ENCODE measurements at places on chromosomes 13 and 19.

- no peak for DNase-seq
Observed at GRCh38 chr13:50891206-50891605, 18.4 kb upstream of the RNASEH2B start.

- DNase-seq = no peak
Observed at GRCh38 chr19:21439201-21439751, 42.3 kb downstream of the ZNF493 start.

- no peak for DNase-seq
Observed at GRCh38 chr19:48598996-48599700, 7.4 kb upstream of the SPACA4 start.

DNA sequence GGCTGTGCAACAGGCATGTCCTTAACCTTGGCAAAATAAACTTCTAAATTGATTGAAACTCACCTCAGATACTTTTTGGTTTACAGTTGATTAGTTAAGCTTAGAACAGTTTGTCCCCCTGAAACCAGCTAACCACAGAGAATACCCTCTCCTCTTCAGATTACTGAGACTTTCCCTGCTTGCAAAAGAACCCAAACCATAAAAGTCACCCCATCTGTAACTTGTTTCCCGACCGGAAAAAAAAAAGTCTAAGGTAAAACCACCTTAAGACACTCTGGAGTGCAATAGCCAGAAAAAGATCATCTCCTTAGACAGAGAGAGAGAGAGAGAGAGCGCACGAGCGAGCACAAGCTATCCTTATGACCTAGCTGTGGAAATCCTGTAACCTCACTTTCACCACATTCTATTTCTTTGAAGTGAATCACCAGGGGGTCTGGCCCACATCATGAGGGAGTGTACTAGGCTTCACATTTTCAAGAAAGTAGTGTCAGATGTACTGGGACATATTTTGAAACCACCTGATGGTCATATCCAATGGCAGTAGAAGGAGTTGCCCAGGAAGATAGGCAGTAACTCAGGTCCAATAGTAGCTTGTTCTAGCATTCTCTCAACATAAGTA lies 11.1 kb upstream of the GTF2F2 start:
- peak; percentile 19 for DNase-seq

DNA sequence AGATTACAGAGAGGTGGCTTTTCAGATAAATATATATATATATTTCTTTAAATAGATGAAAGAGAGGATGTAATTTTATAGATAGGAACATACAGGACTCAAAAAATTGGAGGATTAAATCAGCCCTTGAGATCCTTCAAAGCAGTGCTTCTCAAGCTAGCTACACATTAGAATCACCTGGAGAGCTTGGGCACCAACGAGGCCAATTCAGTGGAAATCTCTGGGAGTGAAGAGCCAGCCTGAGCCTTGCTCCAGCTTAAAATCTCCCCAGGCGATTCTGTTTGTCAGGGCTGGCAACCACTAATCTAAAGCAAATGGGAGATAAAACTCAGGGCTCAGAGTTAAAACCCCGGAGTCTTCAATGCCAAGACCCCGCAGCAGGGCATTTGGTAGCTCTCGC lies 15.0 kb upstream of the CLN5 start:
- DNase-seq = no peak

DNA sequence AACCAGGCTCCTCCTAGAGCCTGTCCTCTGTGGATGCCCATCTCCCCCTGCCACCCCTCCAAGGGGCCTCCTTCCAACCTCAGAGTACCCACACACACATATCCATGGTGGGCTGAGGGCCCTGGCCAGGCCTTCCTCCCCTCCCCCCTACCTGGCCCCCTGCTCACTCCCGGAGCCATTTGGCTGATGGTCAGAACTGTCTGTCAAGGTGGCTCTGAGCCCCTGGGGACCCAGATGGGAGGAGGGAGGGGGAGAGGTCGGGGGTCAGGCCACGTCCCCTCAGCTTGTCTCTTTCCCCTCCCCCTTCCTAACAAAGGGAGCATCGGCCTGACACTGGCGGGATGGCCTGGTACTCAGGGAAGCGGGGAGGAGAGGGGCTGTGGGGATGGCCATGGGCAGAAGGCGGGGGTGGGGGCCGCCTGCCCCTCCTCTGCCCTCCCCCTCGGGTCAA lies 18.7 kb upstream of the POU2F2 start:
- no peak for DNase-seq

DNA sequence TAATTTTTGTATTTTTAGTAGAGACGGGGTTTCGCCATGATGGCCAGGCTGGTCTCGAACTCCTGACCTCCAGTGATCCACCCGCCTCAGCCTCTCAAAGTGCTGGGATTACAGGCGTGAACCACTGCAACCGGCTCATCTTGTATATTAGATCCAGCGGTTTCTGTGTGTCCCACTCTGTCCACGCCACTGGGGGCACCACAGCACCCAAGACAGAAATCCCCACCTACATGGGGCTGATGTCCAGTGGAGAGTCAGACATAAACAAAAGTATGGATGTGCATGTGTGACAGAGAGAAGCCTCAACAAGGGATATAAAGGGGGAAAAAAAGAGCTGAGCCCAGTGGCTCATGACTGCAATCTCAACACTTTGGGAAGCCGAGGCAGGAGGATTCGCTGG lies 65.8 kb upstream of the ADGRE5 start:
- no peak for DNase-seq

DNA sequence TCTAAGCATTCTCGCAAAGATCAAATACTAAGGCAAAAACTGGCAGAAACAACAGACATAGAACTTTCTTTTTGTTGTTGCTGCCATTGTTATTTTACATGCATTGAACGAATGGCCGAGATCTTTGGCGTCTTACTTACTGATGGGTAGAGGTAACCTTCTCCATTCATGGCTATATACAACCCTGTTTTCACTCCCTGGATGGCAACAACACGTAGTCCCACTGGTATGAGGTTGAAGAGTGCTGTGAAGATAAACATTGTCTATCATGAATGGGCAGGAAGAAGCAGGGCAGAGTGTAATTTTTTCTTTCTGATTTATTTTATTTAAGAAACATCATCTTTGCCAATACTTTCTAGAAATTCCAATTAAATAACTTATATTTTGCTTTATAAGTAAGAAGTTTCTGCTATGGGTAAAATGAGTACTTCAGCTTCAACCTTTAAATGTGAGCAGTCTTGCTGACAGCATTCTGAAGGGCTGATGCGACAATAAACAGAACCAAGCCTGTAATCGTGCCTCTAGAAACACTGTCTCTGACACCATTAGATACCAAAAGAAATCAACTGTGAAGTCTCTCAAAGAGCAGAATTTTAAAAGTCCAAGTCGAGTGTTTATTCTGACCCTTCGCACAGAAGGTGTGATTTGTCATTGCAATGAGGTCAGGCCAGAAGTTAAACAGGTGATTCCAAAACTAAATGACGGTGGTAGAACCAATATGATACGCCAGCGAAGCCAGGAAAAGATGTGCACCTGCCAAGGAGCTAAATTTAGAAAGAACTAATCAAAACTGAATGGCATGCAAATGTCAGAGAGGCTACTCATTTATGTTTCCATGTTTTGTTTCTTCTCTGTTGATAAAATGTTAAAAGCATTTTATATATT lies 416.4 kb downstream of the ITGBL1 start:
- no peak for DNase-seq

- peak; percentile 72 for DNase-seq
Observed at GRCh38 chr19:18300930-18301717, 19.7 kb upstream of the JUND start.

DNA sequence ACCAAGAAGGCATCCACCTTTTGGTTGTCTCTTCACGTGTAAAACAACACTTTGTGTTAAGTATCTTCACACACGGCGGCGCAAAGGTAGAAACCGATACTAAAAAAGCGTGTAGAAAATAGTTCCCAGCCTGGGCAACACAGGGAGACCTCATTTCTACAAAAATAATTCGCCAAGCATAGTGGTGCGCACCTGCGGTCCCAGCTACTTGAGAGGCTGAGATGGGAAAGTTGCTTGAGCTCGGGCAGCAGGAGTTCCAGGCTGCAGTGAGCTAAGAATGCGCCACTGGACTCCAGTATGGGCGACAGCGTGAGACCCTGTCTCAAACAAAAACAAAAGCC lies 573 bp upstream of the ERCC5 start:
- DNase-seq = no peak

GRCh38 chr19:8513036-8513686 lies 806 bp downstream of the ZNF414 start:
- DNase-seq = no peak

GRCh38 chr13:79724348-79725103 lies 243.6 kb downstream of the NDFIP2 start:
- DNase-seq = peak; percentile 59

GRCh38 chr13:114148521-114148855 lies 16.1 kb upstream of the RASA3 start:
- no peak for DNase-seq

DNA sequence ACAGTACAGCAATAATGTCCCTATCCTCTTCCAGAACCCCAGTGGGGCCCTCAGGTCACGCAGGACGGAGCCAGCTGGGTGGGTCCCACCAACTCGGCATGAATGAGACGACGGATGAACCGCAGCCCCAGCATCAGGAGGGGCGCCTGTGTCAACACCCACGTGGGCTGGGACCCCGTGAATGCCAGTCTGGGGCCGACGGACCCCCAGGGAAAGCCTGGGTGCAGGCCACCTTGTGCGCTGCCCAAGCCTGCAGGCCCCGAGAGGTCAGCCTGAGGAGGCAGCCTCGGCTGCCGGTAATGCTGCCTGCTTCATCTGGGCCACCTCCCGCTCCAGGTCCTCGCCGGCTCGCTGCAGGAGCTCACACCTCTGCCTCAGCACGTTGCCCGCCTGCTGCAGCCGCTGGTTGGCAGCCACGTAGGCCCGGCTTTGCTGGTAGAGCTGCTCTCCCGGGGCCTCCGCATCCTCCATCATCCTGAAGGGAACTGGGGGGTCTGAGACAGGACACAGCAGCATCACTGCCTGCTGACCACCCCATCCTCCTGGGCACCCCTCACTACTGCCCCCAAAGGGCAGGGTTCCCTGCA lies 4.2 kb downstream of the C19orf25 start:
- no peak for DNase-seq

DNA sequence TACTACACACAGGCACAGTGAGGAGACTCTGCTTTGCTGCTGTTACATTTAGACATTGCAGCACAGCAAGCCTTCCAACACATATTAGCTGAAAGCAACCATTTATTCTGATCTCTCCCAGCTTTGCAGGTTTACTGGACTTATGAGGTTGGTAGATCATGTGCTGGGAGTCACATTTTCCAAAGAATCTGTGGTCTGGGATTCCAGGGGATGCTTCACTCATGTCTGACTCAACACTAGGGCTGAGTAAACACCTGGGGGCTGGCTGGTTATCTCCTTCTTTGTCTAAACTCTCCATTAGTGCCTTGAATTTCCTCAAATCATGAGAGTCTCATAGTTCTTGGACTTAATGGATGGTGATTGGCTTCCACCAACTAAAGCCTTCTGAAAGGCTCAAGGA lies 5.4 kb upstream of the LGALS13 start:
- no peak for DNase-seq

- DNase-seq = no peak
Observed at GRCh38 chr13:66567899-66568612, 662.1 kb downstream of the PCDH9 start.

DNA sequence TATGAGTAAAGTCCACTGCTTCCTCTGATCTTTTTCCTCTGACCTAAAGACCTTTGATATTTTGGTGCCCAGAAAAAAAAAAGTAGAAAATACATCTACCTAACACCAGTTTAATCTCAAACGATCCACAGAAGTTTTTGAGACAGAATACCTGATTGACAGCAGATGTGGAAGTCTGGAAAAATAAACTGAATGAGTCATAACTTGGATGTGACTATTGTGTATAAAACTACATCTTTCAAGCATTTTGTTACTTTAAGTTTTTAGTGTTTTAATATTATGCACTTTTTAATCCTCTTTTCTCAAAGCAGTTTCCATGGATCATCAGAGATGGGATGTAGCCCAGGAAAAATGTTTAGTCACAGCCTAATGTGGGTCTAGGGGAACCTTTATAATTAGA lies 216.1 kb downstream of the SLITRK1 start:
- DNase-seq = no peak

GRCh38 chr19:44109458-44109857 lies 3.7 kb upstream of the ZNF225 start:
- DNase-seq = no peak

GRCh38 chr13:76913898-76914297 lies 27.7 kb upstream of the KCTD12 start:
- DNase-seq = no peak

- DNase-seq = no peak
Observed at GRCh38 chr13:44021422-44021821, 141.7 kb downstream of the LACC1 start.

GRCh38 chr13:21117104-21117809 lies 55.9 kb upstream of the LATS2 start:
- no peak for DNase-seq

- no peak for DNase-seq
Observed at GRCh38 chr13:109881347-109881725, 95.0 kb upstream of the IRS2 start.

DNA sequence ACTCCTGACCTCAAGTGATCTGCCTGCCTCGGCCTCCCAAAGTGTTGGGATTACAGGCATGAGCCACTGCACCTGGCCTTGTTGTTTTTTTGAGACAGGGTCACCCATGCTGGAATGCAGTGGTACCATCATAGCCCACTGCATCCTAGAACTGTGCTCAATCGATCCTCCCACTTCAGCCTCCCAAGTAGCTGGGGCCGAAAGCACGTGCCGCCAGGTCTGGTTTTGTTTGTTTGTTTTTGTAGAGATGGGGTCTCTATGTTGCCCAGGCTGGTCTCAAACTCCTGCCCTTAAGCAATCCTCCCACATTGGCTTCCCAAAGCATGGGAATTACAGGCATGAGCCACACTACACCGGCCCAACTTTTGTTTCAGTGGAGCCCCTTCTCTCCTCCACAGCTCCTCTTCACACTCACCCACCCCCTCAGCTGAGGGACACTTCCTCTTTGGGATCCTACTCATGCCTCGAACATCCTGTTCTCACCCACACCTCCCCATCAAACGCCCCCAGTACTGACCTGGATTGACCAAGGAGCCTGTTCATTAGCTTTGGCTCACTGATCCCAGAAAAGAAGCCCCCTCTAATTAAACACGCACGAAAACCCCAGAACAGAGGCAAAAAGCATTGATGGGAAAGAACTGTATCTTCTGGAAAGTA lies 12.8 kb upstream of the CERS4 start:
- no peak for DNase-seq

GRCh38 chr13:88217883-88218282 lies 546.7 kb downstream of the SLITRK5 start:
- DNase-seq = no peak

GRCh38 chr13:102928941-102929675 lies 83.3 kb downstream of the ERCC5 start:
- DNase-seq = no peak

GRCh38 chr13:36543671-36544070 lies 111.4 kb downstream of the CCNA1 start:
- DNase-seq = no peak

DNA sequence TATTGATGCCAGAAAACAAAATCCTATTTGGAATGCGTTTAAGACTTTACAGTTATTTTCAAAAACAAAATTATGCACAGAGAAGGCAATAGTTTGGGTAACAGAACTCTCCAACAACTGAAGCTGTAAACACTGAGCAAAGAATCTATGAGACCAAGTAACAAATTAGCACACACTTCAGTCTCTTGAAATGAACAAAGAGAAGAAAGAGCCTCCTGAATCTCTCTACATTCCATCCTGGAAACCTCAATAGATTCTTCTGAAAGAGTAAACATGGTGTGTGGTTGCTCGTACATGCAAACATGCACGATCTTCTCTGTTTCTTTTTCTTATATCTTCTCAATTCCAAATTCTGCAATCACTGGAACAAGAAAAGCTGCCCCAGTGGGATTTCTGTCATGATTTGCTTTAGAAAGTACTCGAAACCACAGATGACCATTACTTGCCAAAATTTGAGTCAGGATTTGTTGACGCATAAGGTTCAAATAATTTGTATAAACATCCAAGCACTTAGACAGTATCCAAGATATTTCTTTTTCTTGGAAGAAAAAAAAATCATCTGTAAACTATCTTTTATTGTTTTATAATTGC lies 137.9 kb upstream of the DACH1 start:
- DNase-seq = no peak

Measured in ACHN (cell line).